Endothelial cell of umbilical vein (primary cell): ENCODE measurements at places on chromosomes 1 and 21.
A peak's percentile ranks its signal among the peaks of the same experiment; 100 is the strongest.

DNA sequence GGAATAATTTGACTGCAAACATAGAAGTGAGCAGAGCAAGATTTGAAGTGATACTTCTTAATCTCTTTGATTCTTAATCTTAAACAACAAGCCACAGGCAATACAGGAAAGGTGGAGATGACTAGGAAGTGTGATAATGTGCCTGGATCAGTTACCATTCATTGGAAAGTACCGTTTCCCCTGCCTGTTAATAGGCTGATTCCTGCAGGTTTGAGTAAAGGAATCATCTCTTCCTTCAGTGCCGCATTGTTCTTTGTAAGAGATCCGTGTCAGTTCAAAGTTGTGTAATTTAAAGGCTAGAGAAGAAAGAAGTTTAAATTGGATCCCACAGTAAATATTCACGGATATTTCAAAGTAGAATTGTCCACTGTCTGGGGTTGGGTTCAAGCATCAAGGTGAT is 43.5 kb upstream of the BCL10 start:
- no peaks in the 10 kb centered on the region for H3K36me3 ChIP-seq
- peaks cover 86% of the 10 kb centered on the region for H3K4me1 ChIP-seq
- peak; percentile 90 for DNase-seq
- H3K4me3 ChIP-seq, result no peak overlapping the region
- no peaks in the 10 kb centered on the region for H3K27me3 ChIP-seq

DNA sequence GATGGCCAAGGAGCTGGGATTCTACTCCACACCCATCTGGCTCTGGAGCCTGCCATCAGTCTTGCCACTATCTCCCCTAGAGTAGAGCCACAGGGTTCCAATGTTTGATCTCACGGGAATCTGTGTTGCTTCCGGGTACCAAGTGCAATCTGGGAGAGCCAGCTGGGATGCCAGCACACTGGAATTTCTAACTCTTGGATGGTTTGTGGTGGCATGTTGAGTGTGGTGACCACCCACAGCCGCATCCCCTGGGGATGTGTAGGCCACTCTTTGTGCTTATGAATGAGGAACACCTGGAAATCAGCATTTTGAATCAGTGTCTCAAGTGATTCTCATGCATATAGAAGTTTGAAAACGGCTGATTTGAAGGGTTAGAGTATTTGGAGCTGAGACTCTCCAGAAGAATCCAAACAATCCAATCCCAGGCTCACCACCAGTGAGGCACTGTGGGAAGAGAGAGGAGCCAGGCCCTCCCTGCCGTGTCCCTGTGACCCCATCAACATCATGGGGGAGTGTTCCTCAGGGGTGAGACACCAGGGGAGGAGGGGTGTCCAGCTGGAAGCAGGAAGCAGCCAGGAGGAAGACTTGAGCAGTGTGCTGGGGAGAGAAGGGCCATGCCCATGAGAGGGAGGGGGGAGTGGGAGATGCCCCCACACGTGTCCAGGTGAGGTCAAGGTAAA is 13.4 kb downstream of the FBLIM1 start:
- H3K27ac ChIP-seq, result no peak overlapping the region
- peaks cover 46% of the 10 kb centered on the region for H3K36me3 ChIP-seq
- H3K4me1 ChIP-seq, result no peaks in the 10 kb centered on the region
- no peak overlapping the region for H3K4me3 ChIP-seq
- H3K27me3 ChIP-seq, result no peaks in the 10 kb centered on the region

- H3K4me3 ChIP-seq, result no peak overlapping the region
- no peaks in the 10 kb centered on the region for H3K36me3 ChIP-seq
- no peaks in the 10 kb centered on the region for H3K4me1 ChIP-seq
- no peak overlapping the region for H3K27ac ChIP-seq
- peaks cover 2% of the 10 kb centered on the region for H3K27me3 ChIP-seq
- DNase-seq, result no peak
These were observed 198.7 kb downstream of the KCNJ6 start for GRCh38 chr21:37717534-37717933.

DNA sequence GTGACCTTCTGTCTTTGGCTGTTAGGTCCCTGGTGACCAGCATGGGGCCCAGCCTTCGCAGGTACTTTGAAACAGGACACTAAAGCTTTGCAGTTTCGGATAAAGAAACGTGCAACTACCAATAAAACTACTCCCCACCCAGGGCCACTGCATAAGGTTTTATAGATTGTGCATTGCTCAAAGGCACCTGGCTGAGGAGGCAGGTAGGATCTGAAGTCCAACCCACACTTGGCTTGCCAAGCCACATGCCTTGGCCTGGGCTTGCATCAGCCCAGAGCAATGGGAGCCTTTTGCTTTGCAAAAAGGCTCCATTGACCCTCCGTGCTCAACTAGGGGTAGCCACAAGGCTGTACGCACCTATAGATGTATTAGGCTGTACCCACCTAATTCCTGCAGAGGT is 84.4 kb upstream of the SYT6 start:
- H3K4me3 ChIP-seq, result no peak overlapping the region
- H3K27me3 ChIP-seq, result no peaks in the 10 kb centered on the region
- no peaks in the 10 kb centered on the region for H3K4me1 ChIP-seq
- no peaks in the 10 kb centered on the region for H3K36me3 ChIP-seq
- no peak overlapping the region for H3K27ac ChIP-seq

DNA sequence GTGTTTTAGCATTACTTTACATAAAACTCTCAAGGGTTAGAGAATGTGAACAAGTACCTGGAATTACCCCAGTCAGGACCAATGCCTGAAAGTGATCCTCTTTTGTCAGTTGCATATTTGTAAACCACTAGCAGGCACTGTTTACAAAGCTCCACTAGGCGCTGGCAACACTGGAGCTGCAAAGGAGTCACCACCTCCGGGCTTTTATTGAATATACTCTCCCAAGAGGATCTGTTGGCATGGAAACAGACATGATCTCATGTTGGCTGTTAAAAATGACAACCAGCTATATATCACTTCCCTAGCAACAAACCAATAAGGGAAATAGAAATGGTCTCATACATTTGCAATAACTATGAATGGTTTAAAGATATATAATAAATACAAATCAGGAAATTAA is 116.0 kb downstream of the TTLL7 start:
- H3K27me3 ChIP-seq, result no peaks in the 10 kb centered on the region
- H3K4me3 ChIP-seq, result no peak overlapping the region
- H3K4me1 ChIP-seq, result no peaks in the 10 kb centered on the region
- DNase-seq, result peak; percentile 57

GRCh38 chr1:55860326-55860725 is 645.2 kb upstream of the USP24 start:
- no peaks in the 10 kb centered on the region for H3K4me1 ChIP-seq
- H3K4me3 ChIP-seq, result no peak overlapping the region
- H3K27me3 ChIP-seq, result no peaks in the 10 kb centered on the region
- H3K36me3 ChIP-seq, result no peaks in the 10 kb centered on the region
- H3K27ac ChIP-seq, result no peak overlapping the region
- DNase-seq, result no peak

- no peak overlapping the region for H3K27ac ChIP-seq
- peak; percentile 13 for DNase-seq
- H3K4me1 ChIP-seq, result no peaks in the 10 kb centered on the region
These were observed 83.4 kb downstream of the BACH1 start for GRCh38 chr21:29382030-29382654.

- no peaks in the 10 kb centered on the region for H3K4me1 ChIP-seq
- DNase-seq, result no peak
- peaks cover 2% of the 10 kb centered on the region for H3K36me3 ChIP-seq
- no peaks in the 10 kb centered on the region for H3K27me3 ChIP-seq
- no peak overlapping the region for H3K27ac ChIP-seq
- no peak overlapping the region for H3K4me3 ChIP-seq
These were observed 132.1 kb downstream of the PLA2G4A start for GRCh38 chr1:186960861-186961260.

DNA sequence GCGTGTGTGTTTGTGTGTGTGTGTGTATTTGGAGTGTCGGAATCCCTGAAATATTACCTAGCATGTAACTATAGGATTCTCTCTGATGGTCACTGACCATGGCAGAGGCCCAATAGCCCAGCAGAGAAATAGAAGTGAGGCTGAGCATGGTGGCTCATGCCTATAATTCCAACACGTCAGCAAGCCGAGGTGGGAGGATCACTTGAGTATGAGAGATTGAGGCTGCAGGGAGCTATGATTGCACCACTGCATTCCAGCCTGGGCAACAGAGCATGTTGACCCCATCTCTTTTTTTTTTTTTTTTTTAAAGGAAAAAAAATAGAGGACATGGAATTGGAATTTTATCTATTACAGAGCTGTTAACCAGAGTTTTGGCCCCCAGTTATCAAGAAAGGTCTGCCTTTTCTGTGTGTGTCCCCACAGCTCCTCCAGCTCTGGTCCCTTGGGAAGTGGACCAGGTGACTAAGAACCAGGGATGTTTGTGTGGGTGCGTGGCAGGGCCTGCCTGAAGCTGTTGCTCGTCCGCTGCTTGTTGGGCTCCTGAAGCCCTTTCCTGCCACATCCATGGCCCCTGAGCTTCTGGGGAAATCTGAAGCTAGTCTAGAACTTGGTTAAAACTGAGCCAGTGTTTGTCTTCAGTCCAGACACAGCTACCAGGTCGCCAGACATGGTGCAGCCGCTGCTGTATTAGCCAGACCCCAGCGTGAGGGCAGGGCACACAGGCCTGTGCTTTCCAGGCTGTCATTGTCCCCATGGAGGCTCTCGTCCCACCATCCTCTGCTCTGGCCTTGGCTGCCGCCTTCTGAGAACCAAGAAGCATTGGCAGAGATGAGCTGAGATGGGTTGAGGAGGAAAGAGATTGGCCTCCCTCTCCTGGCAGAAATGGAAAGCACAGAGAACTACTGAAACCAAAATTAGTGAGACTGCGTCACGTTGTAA is 25.5 kb downstream of the CAPN9 start:
- no peaks in the 10 kb centered on the region for H3K4me1 ChIP-seq
- no peak for DNase-seq
- H3K27me3 ChIP-seq, result no peaks in the 10 kb centered on the region
- no peak overlapping the region for H3K4me3 ChIP-seq
- no peak overlapping the region for H3K27ac ChIP-seq
- no peaks in the 10 kb centered on the region for H3K36me3 ChIP-seq

- H3K4me1 ChIP-seq, result peaks cover 28% of the 10 kb centered on the region
- H3K4me3 ChIP-seq, result no peak overlapping the region
- H3K27me3 ChIP-seq, result no peaks in the 10 kb centered on the region
- no peak overlapping the region for H3K27ac ChIP-seq
- H3K36me3 ChIP-seq, result no peaks in the 10 kb centered on the region
These were observed 81.8 kb downstream of the LAMC2 start for GRCh38 chr1:183267646-183268431.

- no peak for DNase-seq
- no peak overlapping the region for H3K27ac ChIP-seq
- H3K36me3 ChIP-seq, result peaks cover 5% of the 10 kb centered on the region
- no peak overlapping the region for H3K4me3 ChIP-seq
- no peaks in the 10 kb centered on the region for H3K27me3 ChIP-seq
These were observed 11.8 kb downstream of the TPM3 start for GRCh38 chr1:154179946-154180687.
